CMK (cell line): ENCODE measurements at places on chromosomes 6 and 20.

- DNase-seq: peak; percentile 21
Measured at GRCh38 chr20:137668-138490, 4.5 kb upstream of the DEFB126 start.

GRCh38 chr6:11667876-11668275 is 110.7 kb downstream of the ADTRP start:
- no peak for DNase-seq

DNA sequence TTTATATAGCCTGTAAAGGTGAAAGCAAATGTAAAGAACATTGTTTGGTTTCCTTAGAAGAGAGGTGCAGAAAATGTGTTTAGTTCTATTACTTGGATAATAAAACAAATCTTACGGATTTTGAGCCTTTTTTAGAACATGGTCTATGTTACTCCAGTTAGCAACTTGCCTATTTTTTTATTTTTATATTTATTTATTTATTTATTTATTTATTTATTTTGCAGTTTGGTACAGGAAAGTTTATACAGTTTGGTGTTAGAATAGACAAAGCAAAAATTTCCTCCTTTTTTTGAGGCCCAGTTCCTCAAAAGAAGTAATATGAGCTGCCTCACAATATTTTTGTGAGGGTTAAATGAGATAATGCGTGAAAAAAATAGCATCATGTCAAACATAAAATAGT is 41.6 kb upstream of the EEF1E1 start:
- DNase-seq: no peak

DNA sequence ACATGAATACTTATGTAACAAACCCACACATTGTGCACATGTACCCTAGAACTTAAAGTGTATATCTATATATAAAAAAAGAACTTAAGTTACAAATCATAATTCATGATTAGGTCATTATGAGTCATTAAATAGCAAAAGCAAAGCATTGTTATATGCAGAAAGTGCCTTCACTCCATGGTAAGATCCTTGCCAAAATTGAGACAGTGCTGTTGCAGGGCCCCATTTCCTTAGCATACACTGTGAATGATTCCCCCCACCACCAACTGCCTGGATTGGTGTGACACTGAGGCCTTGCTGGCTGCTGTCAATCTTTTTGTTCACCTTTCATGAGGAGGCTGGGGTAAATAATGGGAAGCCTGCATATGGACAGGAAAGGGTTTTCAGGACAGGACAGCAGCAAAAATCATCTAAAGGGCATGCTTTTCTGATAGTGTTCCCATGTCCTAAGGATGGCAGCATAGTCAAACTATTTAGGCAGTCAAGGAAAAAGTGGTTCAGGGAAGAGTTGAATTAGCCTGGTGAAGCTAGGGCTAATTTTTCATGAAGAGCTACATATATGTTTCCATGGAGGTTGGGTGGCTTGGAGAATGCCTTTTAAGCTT is 188.2 kb upstream of the ASCC3 start:
- DNase-seq: no peak

GRCh38 chr20:50360218-50360672 is 149.9 kb upstream of the PTPN1 start:
- no peak for DNase-seq

DNA sequence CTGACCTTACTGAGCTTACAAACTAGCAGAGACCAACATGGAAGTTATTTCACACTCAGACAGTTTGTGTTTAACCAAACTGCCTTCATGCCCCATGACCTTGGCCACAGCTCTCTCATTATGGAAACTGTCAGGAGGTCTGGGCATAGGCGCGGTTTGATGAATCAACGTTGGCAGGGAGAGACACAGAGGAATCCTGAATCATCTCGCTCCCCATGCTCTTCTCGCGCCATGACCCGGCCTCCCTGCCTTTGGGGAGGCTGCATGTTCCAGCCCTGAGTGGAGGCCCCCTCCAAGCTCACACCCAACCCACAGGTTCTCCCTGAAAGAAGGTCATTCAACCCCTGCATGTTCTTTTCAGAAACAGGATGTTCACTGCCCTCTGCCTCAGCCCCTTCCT is 15.9 kb upstream of the GDAP1L1 start:
- DNase-seq: no peak

- no peak for DNase-seq
Measured at GRCh38 chr6:33583591-33584155, 3.6 kb upstream of the BAK1 start.

- no peak for DNase-seq
Measured at GRCh38 chr6:14920276-14920675, 325.6 kb upstream of the JARID2 start.

GRCh38 chr20:14726591-14726990 is 389.2 kb upstream of the FLRT3 start:
- DNase-seq: no peak

DNA sequence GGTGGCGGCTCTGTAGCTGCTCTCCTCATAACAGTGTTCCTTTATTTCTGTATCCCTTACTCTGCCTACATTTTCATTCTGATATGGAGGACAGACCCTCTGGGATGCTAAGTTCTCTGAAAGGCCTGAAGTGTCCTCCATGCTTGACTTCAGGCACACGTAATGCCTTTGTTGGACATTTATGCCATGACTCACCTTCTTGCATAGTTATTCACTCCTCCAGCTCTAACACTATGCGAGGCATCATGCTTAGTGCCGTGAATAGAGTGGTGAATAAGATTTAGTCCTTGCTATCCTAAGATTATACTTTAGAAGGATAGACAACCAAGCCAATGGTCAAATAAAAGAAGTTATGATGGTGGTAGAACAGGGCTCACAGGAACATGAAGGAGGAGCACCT is 760.9 kb upstream of the FLRT3 start:
- DNase-seq: no peak

GRCh38 chr20:54172856-54173652 is 732 bp downstream of the CYP24A1 start:
- DNase-seq: no peak

DNA sequence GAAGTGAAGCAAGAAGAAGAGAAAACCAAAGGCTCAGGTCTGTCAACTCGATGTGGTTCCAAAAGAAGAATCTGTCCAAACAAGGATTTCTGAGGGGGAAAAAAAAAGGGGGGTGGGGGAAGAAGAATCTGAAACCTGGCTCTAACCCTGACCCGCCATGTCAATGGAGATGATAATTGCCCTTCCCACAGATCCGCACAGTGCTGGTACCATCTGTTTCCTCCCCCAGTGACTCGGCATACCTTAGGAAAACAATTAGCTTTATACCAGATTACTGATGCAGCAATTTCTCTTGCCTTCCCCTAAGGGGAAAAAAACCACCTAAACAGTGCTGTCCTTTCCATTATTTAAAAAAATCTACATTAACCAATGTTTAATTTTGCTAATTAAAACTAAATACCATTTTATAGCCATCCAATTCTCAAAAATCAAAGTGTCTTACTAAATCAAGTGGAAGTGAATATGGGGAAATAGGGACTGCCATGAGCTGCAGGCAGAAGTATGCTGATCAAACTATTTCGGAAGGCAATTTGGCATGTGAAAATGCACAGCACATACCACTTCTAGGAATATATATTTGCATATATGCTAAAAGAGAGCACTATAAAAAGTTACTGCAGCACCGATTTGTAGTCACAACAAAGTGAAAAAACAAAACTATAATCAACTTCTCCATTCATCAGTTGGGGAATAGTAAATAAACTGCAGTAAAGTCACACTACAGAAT is 46.8 kb downstream of the MAP7 start:
- DNase-seq: no peak

GRCh38 chr20:51447097-51447764 is 95.3 kb downstream of the NFATC2 start:
- no peak for DNase-seq

DNA sequence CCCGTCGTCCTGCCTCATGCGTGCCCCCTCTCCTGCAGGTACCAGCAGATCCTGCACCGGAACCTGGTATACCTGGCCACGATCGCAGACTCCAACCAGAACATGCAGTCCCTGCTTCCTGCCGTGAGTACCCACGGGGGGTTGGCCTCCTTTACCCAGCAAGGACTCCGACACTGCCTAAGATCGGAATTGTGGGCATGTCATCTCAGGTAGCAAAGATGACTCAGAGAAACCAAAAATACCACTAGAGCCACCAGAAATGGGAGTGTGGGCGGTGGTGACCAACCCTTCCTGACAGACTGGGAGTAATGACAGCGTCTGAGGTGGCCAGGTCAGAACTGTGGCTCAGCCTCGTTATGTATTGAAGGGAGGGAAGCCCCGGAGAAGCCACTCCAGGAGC is 16.3 kb downstream of the SS18L1 start:
- no peak for DNase-seq
